ENCODE measurements at places on chromosomes 5 and 9.

- peak; percentile 59 for DNase-seq
Observed at GRCh38 chr5:33807771-33808170, 84.0 kb downstream of the ADAMTS12 start.

DNA sequence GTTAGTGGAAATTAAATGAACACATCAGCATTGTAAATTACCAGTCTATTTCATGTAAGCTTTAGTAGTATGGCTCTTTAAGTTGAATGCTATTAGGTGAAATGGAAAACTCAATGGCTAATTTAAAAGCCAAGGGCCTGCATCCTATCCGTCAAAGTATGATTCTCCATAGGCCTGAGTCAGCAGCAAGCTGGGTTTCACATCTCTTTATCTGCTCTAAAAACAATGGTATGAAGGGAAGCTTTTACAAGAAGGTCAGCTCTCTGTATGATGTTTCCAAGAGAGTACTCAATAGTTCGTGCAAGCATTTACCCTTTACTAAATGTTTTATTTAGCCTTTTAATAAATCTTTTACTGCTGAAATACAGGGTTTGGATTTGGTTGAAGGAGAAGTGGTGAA is 62.8 kb downstream of the MAP1B start:
- DNase-seq: no peak

GRCh38 chr5:72936893-72937292 is 18.9 kb upstream of the FCHO2 start:
- DNase-seq: no peak

DNA sequence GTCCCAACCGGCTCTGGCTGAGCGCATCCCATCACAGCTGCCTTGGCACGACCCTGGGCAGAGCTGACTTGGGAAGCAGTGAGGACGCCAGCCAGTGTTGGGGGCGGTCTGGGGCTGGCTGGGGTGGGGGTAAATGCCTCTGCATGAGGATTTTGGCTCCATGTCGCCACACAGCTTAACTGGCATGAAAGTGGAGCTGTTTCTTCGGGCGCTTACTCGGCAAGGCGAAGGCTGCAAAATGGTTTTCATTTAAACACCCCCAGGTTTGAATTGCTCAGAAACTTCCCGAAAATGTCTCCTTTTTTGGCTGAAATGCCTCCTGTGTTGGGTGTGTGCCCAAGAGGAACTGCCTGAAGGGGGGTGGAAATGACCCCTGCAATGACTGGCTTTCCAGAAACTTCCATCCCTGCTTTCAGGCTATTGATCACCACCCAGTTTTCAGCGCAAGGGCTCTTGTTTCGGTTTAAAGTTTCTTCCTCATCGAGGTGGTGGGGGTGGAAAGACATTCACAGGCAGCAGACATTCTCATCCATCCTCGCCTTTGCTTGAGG is 38.3 kb downstream of the PTGES start:
- DNase-seq: no peak

GRCh38 chr5:54703565-54704255 is 186.2 kb downstream of the SNX18 start:
- no peak for DNase-seq

DNA sequence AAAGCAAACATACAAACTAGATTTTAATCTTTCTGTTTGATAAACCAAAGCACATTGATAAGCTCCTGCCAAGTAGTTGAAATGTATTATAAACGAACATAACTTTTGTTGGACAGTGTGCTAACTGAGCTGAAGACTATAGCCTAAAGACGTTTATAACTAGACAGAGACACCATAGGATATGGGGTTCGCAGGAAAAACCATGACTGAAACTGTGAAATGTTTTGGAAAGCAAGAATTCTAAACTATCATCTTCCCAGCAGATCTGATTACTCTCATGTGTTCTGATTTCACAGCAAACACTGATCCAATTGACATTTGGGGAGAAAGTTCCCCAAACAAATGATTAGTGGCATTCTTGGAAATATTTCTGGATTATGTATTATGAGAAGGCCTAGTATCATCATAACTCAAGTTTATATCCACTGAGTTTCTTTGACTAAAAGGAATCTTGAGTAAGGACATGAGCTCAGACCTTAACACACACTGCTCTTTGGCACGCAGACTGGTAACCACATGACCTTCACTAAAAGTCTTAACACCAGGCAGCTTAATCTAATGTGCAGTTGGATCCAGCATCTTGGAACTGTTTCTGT is 375.2 kb downstream of the ZNF608 start:
- DNase-seq: peak; percentile 88

GRCh38 chr5:174943785-174944184 is 219.4 kb downstream of the MSX2 start:
- no peak for DNase-seq

Data from amniotic epithelial cell (primary cell).